Myocyte (in vitro differentiated cells): ENCODE measurements at places on chromosomes 6 and 20. TPM values are rescaled to one million over a fixed set of nuclear protein-coding genes. Genes with fewer than 3 reads are reported as not detected.
A peak's percentile ranks its signal among the peaks of the same experiment; 100 is the strongest.

GRCh38 chr6:48695872-48696271, 584.9 kb upstream of the PTCHD4 start:
- DNase-seq, result no peak

The CCN2 gene
- total RNA-seq, result 16.1 and 20.2 TPM in 2 replicates

GRCh38 chr6:139536751-139537617, 162.5 kb upstream of the CITED2 start:
- DNase-seq, result no peak

The WFDC6 gene
- total RNA-seq, result not detected in 2 replicates

- DNase-seq, result peak; percentile 26
Observed at GRCh38 chr20:3158968-3159431, 665 bp downstream of the FASTKD5 start.

The EPB41L2 gene
- total RNA-seq, result 23.8 and 24.1 TPM in 2 replicates

- DNase-seq, result peak; percentile 16
Observed at GRCh38 chr6:107458672-107459282, 587 bp downstream of the PDSS2 start.

GRCh38 chr20:46997187-46997586, 102.5 kb downstream of the EYA2 start:
- no peak for DNase-seq

The CGA gene
- not detected in 2 replicates for total RNA-seq

- peak; percentile 9 for DNase-seq
Observed at GRCh38 chr6:138862456-138862855, 66.6 kb downstream of the ECT2L start.

DNA sequence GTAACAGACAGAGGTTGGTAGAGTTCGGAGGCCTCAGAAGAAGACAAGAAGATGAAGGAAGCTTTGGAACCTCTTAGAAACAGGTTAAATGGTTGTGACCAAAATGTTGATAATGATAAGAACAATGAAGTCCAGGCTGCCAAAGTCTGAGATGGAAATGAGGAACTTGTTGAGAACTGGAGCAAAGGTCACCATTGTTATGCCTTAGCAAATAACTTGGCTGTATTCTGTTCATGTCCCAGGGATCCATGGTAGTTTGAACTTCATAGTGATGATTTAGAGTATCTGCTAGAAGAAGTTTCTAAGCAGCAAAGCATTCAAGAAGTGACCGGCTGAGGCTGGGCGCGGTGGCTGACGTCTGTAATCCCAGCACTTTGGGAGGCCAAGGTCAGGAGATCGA, 11.1 kb upstream of the LSM14B start:
- no peak for DNase-seq

GRCh38 chr20:1308702-1309095, 20.2 kb downstream of the SDCBP2 start:
- DNase-seq, result no peak

- no peak for DNase-seq
Observed at GRCh38 chr6:142796571-142796970, 148.4 kb downstream of the HIVEP2 start.

- no peak for DNase-seq
Observed at GRCh38 chr6:2885967-2886735, 17.0 kb downstream of the SERPINB9 start.

GRCh38 chr20:2299301-2299700, 3.5 kb downstream of the TGM3 start:
- no peak for DNase-seq

DNA sequence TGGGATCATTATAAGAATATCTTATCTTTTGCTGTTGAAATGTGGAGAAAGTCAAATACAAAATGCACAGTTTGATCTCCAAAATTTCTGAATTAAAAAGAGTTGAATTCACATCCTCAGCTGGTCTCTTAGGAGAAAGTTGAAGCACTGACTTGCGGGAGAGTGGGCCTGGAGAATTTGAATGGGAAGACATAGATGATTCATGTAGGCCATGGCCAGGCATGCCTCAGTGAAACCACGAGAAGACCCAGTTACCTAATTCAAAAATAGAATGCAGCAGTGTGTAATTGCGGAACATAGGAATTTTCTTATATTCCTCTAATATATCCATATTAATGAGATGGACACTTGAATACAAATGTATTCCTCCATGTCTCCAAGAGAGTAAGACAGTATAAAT, 53.0 kb upstream of the DTNBP1 start:
- peak; percentile 9 for DNase-seq

The PGC gene
- not detected in 2 replicates for total RNA-seq

- DNase-seq, result no peak
Observed at GRCh38 chr6:161074496-161075121, 83.0 kb downstream of the MAP3K4 start.

DNA sequence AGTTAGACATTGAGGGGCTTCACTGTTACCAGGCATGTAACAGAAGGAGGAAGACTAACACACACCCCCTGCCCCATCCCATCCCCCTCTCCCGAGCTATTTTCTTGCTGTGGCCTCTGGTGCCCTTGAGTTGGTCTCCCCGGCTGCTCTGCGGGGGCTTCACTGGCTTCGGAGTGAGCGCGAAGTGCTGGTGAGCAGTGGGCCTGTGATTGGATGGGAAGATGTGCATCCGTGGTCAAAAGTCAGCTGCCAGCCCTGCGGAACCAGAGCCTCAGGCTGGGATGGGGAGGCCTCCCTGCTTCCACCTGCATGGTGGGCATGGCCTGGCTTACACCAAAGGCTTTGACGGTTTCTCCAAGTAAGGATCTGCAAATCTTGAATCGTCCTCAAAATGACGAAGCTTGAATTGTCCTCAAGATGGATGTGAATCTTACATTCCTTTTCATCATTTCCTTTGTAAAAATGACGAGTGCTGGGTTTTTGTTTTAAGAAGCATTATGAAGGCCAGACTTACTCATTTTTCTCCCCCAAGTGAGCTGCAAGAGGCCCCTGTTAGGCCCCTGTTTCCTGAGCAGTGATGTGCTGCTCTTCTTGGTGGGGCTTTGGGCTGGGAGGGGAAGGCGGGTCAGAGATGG, 23.7 kb downstream of the SPATA2 start:
- no peak for DNase-seq

DNA sequence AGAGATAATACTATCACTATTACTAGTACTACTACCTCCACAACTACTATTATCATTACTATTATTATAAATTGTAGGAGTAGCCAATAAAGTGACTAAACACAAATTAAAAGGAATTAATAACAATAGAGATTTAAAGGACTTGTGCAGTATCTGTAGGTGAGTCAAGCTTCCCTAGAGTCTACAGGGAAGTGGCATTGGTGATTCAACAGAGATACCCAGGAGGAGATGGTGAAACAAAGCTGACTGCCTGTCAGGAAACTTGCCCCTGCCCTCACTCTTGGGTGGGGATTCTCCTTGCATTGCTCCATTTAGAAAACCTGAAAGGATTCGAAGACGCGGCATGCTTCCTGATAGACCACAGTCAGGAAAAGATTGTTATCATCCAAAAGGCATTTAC, 23.3 kb upstream of the BCLAF1 start:
- no peak for DNase-seq

The TNXB gene
- 0.16 and 0.36 TPM in 2 replicates for total RNA-seq

The MICA gene
- total RNA-seq, result 32.5 and 55.9 TPM in 2 replicates

DNA sequence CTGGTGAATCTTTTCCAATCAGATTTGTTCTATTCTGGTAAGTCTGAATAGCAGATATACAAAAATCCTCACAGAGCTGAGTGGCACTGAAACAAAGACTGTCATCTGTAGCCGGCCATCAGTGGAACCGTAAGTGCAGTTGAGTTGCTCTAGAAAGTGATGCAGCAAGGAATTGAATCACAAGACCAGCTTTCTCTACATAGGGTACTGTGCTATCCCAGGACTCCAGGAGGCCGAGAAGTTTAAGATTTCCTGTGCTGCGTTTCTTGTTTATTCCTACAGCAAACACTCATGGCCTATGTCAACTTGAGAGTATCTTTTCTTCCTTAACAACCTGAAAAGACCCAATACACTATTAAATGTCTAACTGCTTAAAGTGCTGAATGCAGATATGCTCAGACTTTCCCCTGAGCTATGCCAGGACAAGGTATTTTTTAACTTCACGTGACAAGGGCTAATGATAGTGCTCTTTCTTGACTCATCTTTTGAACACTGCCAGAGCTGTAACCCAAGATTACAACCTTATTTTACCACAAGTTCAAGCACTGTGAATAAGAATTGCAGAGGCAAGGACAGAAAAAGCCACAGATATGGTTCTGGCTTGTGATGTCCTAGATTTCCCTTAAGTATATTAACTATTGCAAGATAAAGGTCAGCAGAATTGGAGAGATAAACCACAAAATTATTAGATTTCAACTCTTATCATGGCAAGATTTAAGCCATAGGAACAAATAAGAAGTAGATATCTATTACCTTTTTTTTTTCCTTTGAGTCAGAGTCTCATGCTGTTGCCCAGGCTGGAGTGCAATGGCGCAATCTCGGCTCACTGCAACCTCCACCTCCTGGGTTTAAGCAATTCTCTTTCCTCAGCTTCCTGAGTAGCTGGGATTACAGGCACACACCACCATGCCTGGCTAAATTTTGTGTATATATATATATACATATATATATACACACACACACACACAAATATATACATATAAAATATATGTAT, 71.6 kb downstream of the GJA1 start:
- DNase-seq, result peak; percentile 76

- DNase-seq, result no peak
Observed at GRCh38 chr20:40009542-40009941, 679.5 kb downstream of the MAFB start.

GRCh38 chr6:53240139-53240538, 91.5 kb upstream of the GCM1 start:
- no peak for DNase-seq

DNA sequence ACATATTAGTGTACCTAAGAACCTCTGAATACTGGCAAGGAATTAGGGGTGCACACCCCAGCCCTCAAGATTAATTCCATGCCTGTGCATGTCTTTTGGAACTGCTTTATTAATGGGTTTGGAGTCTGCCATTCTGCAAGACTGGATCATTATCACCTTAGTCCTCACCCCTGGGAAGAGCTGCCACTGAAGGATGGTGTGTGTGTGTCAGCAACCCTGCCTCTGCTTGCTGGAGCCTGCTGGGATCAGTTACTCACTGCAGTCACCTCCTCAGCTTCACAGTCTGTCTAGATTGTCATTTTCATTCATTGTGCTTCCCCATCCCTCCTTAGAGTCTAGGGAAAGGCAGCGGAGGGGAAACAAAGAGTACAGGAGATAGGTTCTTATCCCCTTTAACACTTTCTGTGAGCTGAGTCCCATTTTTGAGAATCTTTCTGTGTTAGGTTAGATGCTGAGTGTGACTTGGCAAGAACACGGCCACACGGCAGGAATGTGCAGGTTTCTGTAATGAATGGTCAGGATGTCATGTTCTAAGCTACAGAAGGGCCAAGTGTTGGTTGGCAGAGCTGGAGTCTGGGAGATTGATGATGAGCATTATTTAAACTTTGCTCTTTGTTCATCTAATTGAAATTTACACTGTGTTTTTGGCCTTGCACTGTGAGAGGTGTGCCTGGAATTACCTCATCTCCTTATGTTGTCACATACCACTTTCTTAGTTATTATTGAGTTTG, 21.1 kb downstream of the GHRH start:
- DNase-seq, result no peak

The OR2J3 gene
- not detected in 2 replicates for total RNA-seq
